ENCODE measurements at places on chromosomes 2 and 18.

GRCh38 chr18:63376538-63376937 is 9.5 kb upstream of the KDSR start:
- DNase-seq = no peak

- no peak for DNase-seq
These were observed 128.7 kb downstream of the NFATC1 start for GRCh38 chr18:79524181-79525078.

DNA sequence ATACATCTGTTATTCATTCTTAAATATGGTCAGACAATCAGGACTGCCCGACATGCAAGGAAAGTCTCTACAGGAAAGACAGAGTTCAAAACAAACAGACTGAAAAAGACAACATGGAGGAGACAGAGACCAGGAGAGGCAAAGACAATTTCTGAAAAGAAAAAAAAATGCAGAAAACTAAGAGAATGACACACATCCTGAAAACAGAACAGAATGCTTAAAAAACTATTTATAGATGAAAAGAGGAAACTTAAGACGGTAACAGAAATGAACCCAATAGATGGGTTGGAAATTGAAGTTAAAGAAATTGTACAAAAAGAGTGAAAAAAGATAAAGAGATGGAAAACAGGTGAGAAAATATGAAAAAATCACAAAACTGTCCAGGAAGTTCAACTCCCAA is 95.7 kb downstream of the BCL2 start:
- DNase-seq = no peak

- no peak for DNase-seq
These were observed 484.4 kb downstream of the CMPK2 start for GRCh38 chr2:6381326-6381725.

GRCh38 chr2:134225841-134226240 is 28.0 kb upstream of the MGAT5 start:
- DNase-seq = peak; percentile 25

DNA sequence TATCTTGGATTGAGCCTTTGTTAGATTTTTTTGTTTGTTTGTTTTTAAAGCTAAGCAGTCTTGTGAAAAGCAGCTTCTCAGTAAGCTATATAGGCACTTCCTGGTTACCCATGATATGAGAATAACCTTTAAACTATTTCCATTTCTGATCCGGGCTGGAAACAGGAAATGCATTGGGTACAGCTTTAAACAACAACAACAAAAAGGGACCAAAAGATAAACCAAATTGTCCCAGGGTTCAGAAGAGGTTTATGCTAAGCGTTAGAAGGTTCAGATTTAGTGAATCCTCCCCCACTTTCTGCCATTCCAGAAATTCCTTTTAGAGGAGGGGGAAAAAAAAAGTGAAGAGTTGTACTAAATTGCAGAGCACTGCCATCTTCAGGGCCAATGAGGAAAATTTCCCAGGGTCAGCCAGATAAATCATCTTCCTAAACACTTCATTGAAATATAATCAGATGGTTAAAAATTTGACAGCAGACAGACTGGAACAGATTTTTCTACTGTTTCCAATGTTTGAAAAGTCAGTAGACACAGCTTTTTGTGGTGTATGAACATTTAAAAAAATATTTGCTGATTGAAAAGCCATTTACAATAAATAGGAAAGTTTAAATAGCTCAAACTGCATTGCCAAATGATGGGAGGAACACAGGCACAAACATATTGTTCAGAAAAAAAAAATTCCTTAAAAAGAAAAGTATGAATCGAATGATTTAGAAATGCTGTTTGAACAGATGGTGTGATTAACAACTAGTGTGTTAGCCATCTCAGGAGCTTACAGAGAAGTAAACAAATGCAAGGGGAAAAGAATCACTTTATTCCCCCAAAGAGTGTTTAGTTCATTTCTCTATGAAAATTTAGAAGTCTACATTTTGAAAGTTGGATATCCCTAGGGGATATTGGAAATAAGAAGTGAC is 189.9 kb upstream of the TANK start:
- peak; percentile 33 for DNase-seq

DNA sequence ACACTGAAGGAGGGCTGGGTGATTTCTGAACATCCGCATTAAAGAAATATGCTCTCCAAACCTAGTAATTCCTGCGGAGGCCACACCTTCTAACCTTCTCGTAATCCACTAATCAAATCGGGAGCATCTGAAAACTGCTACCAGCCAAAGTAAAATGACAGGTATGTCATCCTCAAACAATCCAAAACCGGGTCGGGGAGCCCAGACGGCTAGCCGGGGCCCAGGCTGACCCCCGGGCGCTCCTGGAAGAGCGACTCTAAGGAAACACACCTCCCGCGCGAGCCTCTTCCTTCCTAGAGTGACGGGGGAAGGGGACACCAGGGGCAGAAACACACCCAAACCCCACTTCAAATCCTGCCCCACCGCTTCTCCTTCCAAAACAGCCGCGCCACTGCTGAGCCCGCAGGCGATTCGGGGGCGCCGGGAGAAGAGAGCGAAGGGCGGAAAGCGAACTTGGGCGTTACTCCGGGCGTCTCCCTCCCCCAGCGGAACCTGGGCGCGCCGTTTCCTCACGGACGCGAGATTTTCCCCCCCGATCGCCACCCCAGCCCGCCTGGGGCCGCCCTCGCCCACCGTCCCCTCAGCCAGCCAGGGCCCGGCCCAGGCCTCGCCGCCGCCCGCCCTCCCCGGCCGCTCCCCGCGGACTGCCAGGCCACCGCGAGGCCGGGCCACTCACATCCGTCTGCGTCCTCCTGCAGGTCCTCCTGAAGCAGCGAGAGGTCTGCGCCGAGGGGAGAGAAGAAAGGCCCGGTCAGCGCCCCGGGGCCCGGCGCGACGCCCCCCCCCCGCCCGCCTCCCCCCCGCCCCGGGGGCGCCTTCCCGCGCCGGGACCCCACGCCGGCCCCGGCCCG is 584 bp downstream of the PPP4R1 start:
- no peak for DNase-seq
